ENCODE measurements at places on chromosomes 2 and 18. TPM values are rescaled to one million over a fixed set of nuclear protein-coding genes. Genes with fewer than 3 reads are reported as not detected.

TGIF1 gene
- 160 TPM for total RNA-seq

CCDC121 gene
- 1.0 TPM for total RNA-seq

LIMS4 gene
- total RNA-seq: not detected

CHPF gene
- 235 TPM for total RNA-seq

CBLN2 gene
- not detected for total RNA-seq

RTP5 gene
- not detected for total RNA-seq
